Esophagus squamous epithelium (tissue), 5 donors: ENCODE measurements at places on chromosomes 16 and 17. TPM values are rescaled to one million over a fixed set of nuclear protein-coding genes. Genes with fewer than 3 reads are reported as not detected.

- no peak for DNase-seq
These were observed 72.5 kb downstream of the MPRIP start for GRCh38 chr17:17114592-17115225.

The TEKT5 gene
- not detected for total RNA-seq

DNA sequence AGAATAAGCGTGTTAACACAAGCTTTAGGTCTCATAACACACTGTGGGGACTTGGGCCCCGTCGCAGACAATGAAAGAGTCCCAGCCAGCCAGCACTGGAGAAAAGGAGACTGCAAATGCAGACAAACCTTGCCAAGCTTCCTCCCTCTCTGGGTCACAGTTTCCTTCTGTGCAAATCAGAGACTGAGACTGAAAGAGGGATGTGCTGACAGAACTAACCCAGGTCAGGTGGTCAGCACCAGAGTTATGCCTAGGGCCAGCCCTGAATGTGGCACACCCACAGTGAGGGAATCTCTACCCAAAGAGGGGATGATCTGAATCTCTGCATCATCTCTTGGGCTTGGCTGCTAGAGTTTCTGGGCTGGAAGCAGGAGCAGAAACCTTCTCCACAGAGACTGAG lies 282.3 kb upstream of the CCL2 start:
- no peak for DNase-seq

DNA sequence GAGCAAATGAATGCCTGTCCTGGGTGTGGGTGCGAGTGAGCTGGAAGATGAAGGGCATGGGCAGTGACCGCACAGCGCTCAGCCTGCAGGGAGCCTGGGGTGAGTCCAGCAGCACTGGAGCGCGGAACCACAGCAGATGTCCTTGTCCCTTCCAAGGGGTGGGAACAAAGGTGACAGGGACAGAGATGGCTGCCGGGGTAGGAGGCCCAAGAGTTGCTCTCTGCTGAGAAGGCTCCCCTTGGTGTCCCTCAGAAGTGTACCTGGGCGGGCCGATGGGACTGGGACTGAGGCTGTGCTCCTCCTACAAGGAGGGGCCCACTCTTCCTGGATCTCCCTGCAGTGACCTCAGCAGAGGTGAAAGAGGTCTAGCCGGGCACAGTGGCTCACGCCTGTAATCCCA lies 7.6 kb upstream of the PGAP6 start:
- DNase-seq = no peak

GRCh38 chr16:383326-384051 lies 1.7 kb upstream of the PGAP6 start:
- DNase-seq = no peak

- DNase-seq = no peak
These were observed 15.8 kb upstream of the EXOSC6 start for GRCh38 chr16:70267516-70267915.

The ABCC1 gene
- 22.9 TPM for total RNA-seq

The ICAM2 gene
- total RNA-seq = not detected

The HP gene
- total RNA-seq = 2.9 TPM

DNA sequence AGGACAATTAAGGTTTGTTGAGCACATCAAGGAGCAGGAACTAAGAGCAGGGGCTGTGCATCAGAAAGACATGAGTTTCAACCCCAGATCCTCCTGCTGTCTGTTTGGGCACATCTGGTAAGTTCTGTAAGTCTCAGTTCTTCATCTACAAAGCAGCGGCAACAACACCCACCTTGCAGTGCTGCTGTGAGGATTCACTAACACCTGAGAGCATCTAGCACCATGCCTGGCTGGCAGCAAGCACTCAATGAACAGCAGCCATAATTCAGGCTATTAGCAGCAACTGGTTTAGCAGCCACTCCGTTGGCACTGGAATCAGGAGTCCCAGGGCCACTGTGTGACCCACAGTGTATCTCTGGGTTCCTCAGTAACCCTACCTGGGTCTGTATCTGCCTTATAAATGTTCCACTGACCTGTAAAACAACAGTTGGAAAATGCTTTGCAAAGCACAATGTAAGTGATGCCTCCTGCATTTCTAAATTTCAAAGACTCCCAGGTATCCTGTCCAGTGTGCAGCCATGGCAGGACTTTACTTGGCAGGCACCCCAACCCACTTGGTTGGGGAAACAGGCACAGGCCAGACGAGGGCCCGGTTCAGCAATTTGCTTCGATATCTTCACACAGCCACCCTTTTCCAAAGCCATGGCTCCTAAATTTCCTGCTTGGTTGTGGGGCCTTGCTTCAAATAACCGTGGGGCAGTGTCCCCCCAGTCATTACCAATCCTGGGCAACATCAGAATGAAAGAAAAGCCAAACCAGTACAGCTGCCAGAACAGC lies 4.2 kb downstream of the ST3GAL2 start:
- no peak for DNase-seq

GRCh38 chr17:39867084-39867879 lies 720 bp upstream of the ZPBP2 start:
- no peak for DNase-seq

- DNase-seq = no peak
These were observed 301.6 kb upstream of the C16orf82 start for GRCh38 chr16:26765087-26765486.

The TRIM72 gene
- not detected for total RNA-seq

The PRKCB gene
- total RNA-seq = 0.38 TPM

The PGP gene
- total RNA-seq = 14.2 TPM

- DNase-seq = no peak
These were observed 18.2 kb upstream of the TRAP1 start for GRCh38 chr16:3735541-3735940.

The TPSD1 gene
- 5.9 TPM for total RNA-seq

GRCh38 chr16:86854058-86854621 lies 275.8 kb downstream of the FOXL1 start:
- DNase-seq = no peak

The PRAC1 gene
- not detected for total RNA-seq

- no peak for DNase-seq
These were observed 7.2 kb upstream of the RAB37 start for GRCh38 chr17:74729866-74730265.

The PRR15L gene
- total RNA-seq = 7.8 TPM

DNA sequence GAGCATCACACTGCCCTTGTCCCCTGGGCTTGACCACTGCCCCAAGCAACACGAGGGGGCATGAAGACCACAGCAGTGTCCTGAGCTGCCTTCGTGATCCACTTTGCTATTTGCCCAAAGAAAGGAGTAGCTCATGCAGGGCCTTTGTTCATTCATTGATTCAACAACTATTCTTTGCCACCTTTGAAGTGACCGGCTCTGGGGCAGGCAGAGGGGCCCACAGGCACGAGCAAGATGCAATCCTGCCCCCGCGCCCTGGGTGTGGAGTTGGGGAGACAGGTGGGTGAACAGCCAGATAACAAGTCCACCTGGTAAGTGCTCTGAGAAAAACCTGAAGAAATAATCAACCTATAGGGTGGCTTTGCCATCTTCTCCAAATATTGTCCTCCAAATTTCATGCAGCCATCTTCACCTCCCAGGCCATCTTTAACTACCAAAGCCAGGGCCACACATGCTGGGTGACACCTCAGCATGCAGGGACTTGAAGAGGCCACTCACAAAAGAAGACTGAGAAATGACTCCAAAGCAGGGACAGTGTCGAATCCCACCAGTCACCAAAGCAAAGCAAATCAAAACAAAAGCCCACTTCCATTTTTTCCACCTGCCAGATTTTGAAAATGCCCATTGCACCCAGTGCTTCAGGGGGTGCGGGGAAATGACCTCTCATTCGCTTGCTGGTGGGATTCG lies 18.2 kb upstream of the RBFOX3 start:
- no peak for DNase-seq

The USP22 gene
- total RNA-seq = 81.0 TPM

DNA sequence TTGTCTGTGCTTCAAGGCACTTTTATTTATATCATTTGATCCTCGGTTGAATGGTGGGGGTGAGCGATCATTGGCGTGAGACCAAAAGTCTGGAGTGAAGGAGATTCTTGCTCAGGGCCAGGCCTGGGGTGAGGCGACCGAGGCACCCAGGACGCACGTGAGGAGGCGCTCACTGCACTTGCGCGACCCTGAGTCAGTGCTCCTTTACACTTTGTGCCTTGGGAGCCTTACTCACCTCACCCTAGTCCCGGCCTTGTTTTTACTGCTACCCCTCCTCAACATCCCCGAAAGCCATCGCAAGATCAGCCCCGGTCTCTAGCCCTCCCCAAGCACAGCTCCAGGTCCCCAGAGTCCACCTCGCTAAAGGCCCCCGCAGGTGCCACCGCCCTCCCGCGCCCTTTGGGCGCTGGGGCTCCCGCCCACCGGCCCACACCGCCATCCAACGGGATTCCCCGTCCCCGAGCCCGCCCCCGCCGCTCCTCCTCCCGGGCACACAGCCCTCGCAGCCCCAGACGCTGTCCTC lies 496 bp downstream of the EZH1 start:
- DNase-seq = no peak

The COPZ2 gene
- total RNA-seq = 0.91 TPM

The TRIM47 gene
- 30.7 TPM for total RNA-seq

- no peak for DNase-seq
These were observed 776.1 kb downstream of the KCNJ2 start for GRCh38 chr17:70945386-70945785.

- no peak for DNase-seq
These were observed 31.3 kb upstream of the KRT17 start for GRCh38 chr17:41655611-41656111.

The CCL16 gene
- not detected for total RNA-seq

- DNase-seq = no peak
These were observed 45.5 kb downstream of the CEP112 start for GRCh38 chr17:66146394-66146793.

DNA sequence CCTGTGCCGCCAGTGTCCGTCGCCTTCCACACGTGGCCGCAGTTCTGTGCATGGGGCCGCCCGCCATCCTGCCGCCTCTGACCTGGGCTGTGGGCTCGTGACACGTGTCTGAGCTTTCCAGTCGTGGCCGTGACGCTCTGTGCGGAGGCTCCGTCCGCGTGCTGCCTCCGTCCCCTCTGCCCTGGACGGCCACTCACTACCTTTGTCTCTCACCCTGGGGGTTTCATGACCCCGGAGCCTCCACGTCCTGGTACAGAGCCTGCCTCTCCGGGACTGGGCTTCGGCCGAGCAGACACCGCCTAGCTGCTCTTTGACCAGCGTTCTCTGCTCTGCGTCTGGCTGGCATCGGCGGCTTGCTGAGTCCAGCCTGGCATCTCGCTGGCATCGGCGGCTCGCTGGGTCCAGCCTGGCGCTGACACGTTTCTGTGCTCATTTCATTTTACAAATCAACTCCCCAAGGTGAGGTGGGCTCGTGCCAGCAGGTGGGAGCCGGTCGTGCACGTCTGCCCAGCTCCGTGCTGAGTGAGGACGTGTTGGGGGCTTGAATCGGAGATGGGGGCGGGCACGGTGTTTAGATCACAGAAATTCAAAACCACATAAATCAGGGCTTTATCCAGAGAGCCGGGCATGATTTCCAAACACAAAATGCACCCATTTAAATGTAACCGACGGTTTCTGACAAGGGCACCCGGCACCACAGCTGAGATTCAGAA lies 44.3 kb upstream of the GNG13 start:
- DNase-seq = no peak

DNA sequence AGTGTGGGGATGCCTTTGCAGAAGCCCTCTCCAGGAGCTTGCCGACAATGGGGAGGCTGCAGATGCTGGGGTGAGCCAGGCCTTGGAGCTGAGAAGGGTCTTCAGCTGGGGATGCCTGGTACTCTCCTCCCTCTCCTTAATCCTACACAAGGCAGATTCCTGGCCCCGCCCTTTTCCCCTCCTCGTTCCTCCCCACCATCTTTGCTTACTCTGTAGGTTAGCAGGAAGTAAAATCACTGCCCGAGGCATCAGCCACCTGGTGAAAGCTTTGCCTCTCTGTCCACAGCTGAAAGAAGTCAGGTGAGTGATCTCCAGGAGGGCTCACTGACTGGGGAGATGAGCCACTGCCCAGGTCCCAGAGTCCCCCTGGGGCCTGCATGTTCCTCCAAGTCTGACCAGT lies 38.7 kb downstream of the NLRC5 start:
- no peak for DNase-seq
